ENCODE measurements at places on chromosomes 11 and 22.
A peak's percentile ranks its signal among the peaks of the same experiment; 100 is the strongest.

DNA sequence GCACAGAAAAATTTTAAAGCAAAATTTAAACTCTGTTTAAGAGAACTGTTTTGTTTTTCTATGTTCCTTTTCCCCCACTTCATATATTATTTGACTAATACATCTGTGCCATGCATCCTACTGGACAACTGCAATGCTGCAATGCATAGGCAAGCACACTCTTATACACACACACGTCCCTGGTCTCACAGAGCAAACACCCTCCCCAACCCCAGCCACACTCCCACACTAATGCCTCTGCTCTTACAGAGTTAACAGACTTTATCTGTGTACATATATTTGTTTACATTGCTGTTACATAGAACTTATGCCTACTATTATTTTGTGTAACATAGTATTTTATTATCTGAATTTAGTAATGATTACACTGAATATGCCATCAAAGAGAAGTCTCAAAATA, 25.5 kb upstream of the CTSC start:
- no peak for DNase-seq

DNA sequence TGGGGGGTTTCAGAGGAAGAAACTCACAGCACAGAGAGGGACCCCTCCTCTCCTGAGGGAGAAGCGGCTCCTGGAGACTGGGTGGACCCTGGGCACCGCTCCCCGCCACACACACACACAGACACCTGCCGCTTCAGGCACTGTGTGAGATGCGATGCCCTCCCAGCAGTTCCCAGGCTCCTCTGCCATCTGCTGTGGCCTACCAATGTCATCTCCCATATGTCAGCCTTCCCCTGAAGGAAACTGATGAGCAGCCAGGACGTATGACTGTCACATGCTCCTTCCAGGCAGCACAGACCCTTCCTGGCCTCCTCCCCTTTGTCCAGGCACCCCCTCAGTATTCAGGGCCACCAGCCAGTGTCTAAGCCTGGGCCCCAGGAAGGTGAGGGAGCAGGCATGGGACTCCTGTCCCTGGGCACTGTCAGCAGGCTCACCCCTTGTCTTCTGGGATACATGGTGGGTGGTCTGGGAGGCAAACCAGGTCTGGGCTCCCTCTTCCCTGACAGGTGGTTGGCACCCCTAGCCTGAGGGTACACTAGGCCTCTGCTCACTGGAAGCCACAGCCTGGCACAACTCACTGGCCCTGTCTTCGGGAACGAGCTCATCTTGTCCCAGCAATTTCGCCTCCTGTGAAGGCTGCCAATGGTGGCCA, 11.8 kb upstream of the BCR start:
- DNase-seq, result no peak

- DNase-seq, result peak; percentile 46
Measured at GRCh38 chr22:46803031-46803880, 40.8 kb downstream of the TBC1D22A start.

- peak; percentile 5 for DNase-seq
Measured at GRCh38 chr22:26713823-26714449, 56.5 kb downstream of the MIAT start.

DNA sequence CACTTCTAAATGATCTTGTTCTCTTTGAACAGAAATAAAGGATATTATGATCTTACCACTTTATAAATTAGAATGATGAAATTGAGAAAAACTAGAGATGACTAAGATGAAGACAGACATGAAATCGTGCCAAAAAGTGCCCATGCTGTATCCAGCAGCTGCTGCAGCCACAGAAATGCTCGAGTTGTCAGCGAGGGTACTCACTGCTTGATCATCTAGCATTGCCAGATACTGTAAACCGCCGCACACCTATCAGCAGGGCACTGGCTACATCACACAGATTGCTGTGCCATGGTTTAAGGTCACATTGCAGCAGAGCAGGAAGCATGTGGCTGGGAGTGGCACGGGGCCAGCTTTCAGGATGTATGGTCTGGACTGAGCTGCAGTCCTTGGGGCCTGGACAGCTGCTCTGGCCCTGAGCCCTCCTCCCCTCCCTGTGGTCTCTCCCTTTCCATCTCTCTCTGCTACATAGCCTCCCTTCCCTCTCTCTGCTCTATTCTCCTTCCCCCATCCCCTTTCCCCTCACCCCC, 51.0 kb upstream of the SEPTIN5 start:
- DNase-seq, result peak; percentile 30

GRCh38 chr11:26186389-26186788, 145.5 kb upstream of the ANO3 start:
- peak; percentile 69 for DNase-seq

DNA sequence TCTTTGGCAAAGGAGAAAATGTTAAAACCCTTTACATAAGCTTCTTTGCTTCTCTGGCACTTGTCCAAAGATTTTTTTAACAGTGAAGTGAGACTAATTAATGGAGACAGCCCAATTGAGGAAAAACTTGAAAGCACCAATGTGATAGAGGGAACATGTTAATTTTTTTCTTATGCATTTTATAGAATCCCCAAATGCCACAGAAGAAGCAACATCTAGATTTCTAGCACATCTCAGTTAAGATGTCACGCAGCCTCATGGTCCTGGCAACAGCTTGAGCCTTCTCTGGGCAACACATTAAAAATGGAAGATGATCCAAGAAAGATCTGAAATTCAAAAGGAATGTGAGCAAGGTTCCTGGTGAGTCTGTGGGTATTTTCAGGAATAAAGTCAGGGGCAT, 48.5 kb downstream of the PACSIN2 start:
- DNase-seq, result no peak

GRCh38 chr22:19810381-19811201, 44.1 kb downstream of the GNB1L start:
- no peak for DNase-seq

DNA sequence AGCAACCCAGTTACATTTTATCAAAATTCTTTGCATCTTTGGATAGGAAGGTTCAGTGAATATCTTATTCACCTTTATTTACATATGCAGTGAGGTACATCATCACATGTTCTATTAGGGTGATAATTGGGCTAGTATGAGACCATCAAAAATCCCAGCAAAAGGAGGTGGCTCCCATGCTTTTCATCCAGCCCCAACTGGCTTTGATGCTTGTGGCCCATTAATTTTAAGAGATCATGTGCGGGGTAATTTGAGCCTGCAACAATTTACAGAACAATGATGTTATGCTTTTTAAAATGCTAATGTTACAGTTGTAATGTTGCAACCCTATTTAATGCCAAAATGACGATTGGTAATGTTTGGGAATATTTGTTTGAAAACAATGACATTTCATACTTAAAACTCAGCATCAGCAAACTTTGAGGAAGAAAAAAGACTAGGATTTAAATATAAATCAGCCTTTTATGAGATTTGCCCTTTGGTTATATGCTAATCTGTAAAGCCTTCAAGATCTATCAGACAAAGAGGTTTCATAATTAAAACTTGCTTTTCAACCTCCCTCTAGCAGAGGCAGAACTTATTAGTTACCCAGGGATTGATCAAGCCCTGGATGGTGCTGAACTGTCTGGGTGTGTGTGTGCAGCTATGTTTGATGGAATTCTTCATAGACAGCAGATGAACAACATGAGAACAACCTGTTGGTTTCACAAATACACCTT, 183.5 kb upstream of the SORL1-AS1 start:
- DNase-seq, result no peak

GRCh38 chr22:38104084-38104483, 6.4 kb downstream of the BAIAP2L2 start:
- peak; percentile 13 for DNase-seq

DNA sequence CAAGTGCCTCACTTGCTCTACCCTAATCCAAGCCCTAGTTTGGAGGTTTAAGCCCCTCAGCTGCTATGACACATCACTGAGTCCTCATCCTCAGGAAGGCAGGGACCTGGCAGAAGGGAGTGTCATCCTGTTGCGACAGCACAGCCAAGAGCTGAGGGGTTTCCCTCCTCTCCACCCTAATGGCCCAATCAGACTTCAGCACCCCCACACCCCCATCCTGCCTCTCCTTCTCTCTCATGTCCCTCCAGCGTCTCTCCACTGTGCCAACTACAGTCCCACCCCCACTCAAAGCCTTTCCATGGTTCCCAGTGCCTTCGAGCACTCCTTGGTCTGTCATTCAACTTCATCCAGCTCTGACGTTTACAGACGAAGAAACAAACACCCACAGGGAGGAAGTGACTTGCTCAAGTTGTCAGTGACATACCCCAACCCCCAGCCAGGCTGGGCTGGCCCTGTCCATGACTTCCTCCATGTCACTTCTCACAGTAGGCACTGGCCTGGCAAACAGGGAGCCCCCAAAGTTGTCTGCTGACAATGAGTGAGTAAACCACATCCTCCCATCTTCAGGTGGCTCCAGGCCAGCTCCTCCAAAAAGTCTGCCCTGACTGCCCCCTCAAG, 15.6 kb downstream of the ARAP1 start:
- DNase-seq, result peak; percentile 88

DNA sequence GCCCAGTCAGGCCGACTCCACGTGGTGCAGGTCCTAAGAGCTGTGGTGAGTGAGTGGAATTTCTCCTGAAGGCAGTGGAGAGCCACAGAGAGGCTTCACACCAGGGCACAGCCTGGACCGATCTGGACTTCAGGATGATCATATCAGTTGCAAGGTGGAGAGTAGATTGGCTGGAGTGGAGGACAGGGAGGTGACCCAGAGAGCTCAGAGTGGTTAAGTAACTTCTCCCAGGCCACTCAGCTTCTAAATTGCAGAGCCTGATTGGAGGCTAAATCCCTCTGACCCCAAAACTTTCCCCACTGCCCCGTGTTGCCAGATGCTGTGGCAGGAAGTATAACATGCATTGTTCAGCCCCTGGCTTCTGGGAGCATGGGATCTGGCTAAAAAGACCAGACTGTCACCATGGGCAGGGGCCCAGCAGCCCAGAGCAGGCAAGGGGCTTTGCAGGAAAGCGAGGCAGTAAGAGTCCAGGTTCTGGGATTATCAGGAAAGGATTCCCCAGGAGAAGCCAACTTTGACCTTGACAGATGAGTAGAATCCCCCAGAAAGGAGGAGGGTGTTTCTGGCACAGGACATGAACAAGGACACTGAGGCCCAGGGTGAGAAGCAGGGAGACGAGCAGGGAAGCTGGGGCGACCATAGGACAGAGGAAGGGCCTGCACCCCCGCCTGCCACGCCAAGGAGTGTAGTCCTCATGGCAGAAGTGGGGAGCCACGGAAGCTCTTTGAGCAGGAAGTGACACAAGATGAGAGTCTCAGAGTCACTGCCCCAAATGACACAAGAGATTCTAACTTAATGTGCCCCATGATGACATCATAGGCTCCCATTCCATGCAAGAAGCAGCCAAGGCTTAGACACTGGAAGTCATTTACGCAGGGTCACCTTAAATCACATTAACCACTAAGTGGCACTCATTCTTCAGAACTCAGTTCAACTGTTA, 4.8 kb downstream of the SLC35C1 start:
- DNase-seq, result no peak

DNA sequence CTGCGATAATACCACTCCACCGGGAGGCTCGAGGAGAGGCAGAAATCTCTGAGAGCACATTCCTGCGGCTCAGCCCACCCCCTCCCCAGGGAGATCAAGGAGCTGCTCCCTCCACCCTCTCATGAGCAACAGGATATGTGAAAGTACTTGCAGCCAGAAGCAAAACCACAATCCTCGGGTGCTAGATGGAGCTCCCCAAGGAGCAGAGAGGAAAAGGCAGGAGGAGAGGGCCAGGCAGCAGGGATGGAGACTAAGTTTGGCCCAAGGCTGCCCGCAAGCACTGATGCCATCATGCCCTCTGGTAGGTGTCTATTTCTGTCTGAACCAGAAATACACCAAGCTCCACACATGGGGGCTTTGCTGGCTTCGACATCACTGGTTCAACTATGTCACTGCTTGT, 22.3 kb downstream of the VPS37C start:
- DNase-seq, result no peak

GRCh38 chr22:45284705-45285262, at the start of gene UPK3A:
TSS of gene UPK3A (plus strand) at chr22:45284949. CDS start at chr22:45285014, 65 bp downstream.
- DNase-seq, result no peak

DNA sequence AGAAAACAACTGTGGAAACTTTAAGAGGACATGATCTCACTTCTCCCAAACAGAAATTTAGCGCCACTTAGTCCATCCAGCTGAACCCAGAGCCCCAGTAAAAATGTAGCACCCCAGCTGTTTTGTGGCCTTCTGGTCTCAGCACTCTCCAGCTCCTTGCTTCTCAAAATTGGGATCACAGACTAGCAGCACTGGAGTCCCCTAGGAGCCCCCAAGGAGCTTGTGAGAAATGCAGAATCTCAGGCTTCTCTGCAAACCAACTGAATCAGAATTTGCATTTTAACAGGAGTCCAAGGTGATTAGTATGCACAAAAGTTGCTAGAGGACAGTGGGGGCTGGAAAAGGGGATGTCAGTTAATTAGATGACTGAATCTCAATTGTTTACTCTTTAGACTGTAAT, 89.8 kb upstream of the FIBIN start:
- no peak for DNase-seq

DNA sequence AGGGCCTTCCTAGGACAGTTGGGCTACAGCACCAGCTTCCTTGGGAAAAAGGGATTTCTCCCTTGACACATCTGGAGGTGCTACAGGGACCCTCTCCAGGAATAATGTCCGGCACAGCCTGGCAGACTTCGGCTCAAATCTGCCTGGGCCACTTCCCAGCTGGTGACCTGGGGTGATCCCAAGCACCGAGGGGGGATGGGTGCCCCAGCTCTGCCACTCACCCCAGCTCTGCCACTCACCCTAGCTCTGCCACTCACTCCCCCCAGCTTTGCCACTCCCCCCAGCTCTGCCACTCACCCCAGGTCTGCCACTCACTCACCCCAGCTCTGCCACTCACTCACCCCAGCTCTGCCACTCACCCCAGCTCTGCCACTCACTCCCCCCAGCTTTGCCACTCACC, 9.9 kb downstream of the OSBPL5 start:
- DNase-seq, result no peak

DNA sequence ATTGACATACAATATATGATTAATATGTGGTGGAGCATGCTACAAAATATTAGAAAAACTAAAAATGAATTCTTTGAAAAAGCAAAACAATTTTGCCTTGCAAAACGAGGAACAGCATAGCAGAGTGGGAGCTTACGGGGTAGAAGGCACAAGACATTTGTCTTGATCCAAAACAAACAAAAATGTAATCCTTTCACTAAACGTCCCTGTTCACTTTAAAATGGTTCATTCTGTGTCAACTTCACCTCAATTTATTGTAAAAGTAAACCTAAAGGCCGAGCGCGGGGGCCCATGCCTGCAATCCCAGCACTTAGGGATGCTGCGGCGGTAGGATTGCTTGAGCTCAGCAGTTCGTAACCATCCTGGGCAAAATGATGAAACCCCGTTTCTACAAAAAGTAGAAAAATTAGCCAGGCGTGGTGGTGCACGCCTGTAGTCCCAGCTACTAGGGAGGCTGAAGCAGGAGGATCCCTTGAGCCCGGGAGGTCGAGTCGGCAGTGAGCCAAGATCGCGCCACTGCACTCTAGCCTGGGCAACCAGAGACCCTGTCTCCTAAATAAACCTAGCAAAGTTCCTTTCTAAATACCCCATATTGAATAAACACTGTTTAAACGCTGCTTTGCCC, 2.0 kb downstream of the PRDM10 start:
- no peak for DNase-seq

Data from bronchial epithelial cell (primary cell).